ENCODE measurements at places on chromosomes 2 and 18.

GRCh38 chr2:69642709-69643601 lies 584 bp downstream of the AAK1 start:
- DNase-seq = peak; percentile 50

DNA sequence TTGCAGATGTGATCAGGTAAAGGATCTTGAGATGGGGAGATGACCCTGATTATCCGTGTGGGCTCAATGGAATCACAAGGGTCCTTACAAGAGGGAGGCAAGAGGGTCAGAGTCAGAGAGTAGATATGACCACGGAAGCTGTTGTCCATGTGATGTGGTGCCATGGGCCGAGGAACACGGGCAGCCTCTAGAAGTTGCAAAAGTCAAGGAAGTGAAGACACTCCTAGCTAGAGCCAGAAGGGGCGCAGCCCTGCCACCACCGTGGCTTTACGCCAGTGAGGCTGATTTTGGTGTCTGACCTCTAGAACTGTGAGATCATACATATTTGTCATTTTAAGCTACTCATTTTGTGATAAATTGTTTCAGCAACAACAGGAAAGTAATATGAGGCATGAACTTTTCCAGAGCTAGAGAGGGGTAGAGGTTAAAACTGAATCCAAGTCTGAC lies 114.4 kb downstream of the CAPN13 start:
- DNase-seq = peak; percentile 51

DNA sequence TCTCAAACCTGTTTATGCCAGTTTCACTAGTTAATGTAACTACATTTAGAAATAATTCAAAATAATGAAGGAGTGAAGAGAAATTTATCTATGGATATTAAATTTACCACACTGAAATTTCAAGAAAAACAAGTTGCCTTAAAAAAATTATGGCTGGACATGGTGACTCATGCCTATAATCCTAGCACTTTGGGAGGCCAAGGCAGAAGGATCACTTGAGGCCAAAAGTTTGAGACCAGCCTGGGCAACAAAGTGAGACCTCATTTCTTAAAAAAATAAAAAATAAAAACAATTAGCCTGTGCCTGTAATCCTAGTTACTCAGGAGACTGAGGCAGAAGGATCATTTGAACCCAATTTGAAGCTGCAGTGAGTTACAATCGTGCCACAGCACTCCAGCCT lies 29.9 kb downstream of the HDLBP start:
- DNase-seq = no peak

DNA sequence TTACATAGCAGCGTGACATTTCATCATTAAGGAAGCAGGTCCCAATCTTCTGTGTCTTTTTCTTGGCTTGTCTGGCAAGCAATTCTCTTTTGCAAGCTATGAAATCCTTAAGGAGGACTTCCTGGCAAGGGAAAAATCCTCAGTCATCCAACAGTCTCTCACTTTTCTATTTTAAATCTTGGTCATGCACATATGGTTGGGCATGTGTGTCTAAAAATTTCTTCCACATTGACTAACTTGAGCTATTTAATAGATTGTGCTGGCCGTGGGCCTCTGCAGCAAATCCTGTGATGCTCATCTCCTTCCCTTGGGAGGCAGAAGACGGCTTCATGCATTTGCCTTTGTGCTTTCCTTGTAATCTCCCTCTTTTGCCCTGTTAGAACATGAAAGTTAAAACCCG lies 634.3 kb upstream of the FANCL start:
- DNase-seq = peak; percentile 87

DNA sequence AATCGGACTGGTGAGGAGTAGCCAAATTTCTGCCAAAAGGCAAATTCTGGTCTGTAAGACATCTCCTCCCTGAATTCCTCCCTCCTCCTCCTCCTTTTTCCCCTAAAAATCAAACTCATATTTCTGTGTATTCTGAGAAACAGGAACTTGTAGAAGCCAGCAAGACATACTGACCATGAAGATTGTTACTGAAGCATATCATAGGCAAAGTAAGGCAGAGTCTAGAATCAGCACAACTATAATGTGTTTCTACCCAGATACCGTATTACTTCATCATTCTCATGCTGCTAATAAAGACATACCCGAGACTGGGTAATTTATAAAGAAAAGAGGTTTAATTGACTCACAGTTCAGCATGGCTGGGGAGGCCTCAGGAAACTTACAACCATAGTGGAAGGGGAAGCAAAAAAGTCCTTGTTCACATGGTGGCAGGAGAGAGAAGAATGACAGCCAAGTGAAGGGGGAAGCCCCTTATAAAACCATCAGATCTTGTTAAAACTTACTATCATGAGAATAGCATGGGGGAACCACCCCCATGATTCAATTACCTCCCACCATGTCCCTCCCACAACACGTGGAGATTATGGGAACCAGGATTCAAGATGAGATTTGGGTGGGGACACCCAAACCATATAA lies 24.9 kb upstream of the EPC2 start:
- no peak for DNase-seq

- DNase-seq = peak; percentile 19
These were observed 231.3 kb downstream of the HDAC4 start for GRCh38 chr2:239169311-239170048.

DNA sequence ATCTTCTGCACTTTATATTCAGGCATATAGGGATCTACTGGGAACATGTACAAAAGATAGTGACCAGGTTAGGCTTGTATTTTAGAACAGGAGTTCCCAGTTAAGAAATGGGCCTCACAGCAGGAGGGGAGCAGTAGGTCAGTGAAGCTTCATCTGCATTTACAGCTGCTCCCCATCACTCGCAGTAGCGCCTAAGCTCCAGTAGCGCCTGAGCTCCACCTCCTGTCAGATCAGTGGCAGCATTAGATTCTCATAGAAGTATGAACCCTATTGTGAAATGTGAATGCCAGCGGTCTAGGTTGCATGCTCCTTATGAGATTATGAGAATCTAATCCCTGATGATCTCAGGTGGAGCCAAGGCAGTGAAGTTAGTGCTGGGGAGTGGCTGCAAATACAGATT lies 224.4 kb upstream of the CYRIA start:
- peak; percentile 14 for DNase-seq

DNA sequence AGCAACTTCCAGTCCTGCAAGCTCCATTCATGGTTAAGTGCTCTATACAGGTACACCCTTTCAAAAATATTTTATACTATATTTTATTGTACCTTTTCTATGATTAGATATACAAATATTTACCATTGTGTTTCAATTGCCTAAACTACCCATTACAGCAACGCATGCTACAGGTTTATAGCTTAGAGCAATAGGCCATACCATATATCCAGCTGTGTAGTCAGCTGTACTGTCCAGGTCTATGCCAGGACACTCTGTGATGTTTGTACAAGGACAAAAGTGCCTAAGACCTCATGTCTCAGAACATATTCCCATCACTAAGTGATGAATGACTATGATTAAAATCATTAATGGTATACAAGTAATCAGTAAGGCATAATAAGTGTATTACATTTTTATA lies 368.7 kb downstream of the CMPK2 start:
- no peak for DNase-seq

- no peak for DNase-seq
These were observed 7.7 kb upstream of the TMEM247 start for GRCh38 chr2:46471697-46472096.

DNA sequence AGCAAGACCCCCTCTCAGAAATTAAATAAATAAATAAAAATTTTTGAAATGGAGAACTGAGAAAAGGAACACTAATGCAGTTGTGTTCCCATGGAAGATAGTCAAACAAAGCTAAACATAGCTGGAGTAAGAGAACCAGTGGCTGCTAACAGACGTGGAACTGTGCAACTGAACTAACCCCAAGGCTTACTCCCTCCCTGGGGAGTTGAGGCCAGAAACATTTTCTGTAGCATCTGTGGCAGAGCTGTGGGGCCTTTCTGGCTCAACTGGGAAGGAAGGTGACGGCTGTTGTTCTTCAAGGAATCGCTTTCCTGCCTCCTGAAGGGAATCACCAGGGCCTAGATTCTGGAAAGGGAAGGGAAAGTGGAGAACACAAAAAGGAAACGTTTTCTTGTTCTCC lies 53.9 kb upstream of the B3GNT2 start:
- no peak for DNase-seq

DNA sequence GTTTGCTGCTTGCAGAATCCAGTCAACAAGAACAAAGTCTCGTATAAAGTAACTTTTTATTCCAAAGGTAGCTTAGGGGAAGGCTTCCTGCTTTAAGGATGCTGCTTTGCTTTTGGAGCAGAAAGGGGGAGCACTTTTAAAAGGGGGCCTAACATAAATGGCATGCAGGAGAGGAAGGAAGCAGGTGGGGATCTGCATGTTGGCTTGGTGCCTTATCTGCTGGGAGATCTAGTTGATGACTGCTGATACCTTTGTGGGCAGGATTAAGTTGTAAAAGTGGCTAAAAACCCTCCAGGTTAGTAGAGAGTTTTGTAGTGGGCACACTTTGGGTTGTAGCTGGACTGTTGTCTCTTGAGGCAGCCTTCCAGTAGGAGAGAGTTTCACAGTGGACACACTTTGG lies 22.5 kb downstream of the UBR3 start:
- DNase-seq = no peak

DNA sequence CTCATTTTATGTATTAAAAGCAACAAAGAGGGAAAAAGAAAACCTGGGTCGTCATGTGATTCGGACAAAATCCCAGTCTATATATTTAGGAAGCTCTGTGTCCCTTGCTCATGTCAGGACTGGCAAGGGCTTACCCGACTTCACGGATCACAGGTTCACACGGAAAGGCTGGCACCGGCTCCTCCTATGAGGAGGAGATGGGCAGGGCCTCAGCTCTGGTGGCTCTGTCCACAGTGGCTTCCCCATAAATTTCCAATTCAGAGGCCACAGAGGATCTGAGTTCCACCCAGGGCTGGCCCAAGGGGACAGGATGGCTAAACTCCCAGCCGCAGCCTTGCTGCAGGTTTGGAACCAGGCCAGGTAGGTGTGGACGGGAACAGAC lies 186.8 kb downstream of the BCL2 start:
- DNase-seq = no peak

DNA sequence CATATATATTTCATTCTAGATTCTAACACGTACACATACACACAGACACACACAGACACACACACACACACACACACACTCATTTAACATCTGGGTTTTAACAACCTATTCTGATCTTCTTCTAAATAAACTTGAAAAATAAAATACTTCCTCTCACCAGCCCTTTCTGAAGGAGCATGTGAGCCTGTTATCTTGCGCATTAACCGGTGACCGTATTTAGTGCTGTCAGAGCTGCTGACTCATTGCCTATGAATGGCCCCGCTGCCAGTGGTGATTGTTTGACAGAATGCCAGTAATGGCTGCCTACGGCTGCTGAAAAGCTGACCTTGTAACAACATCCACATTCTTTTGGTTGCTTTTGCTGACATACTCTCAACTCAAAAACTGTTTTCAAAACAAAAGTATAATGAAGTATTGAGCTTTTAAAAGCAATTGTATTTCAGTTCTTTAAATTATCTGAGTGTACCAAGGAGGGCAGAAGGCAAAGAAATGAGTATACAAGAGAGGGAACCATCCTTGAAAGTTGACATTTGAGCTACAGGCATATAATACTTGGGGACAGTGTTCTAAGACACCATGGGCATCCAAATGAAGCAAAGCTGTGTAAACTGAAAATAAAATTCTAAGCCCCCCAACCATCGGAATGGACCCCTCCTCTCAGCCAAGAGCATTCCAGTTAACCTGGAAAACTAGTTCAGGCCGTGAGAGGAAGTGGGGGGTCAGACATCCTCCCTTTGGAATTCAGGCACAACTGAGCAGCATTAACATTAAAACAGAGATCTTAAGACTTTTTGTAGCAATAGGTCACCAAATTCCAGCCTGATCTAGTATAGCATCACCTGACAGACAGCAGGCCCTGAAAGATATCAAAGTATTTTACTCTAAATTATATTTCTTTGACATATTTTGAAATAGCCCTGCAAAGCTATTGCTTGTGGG lies 50.2 kb upstream of the DTNA start:
- peak; percentile 70 for DNase-seq

DNA sequence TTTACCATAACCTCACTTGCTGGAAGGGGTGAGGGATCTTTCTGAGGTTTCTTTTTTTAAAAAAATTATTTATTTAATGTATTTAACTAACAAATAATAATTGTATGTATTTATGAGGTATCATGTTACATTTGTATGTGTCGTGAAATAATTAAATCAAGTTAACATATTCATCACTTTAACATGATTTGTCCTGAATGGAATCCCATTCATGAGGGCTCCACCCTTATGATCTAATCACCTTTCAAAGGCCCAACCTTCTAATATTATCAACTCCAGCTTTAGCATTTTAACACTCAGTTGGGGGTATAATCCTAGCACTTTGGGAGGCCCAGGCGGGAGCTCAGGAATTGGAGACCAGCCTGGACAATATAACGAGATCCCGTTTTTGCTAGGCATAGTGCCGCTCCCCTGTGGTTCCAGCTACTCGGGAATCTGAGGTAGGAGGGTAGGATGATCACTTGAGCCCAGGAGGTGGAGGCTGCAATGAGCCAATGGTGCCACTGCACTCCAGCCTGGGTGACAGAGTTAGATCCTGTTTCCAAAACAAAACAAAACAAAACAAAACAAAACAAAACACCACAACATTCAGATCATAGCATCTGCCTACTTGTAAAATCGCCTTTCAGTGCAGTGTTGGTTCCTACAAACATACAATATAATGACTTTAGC lies 1.1 kb upstream of the TAF4B start:
- DNase-seq = no peak

DNA sequence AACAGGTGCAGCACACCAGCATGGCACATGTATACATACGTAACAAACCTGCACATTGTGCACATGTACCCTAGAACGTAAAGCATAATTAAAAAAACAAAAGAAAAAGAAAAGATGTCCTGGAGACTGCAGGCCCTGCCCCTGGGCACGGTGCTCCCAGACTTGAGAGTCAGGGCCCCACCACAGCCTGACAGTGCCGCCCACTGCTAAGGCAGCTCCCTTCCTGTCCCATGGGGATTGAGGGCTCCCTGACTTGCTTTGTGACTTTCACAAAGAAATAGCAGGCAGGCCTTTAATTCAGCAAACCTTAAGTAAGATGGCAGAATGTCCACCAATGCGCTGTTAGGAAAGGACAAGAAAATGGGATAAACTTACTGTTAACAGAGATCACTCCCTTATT lies 116.8 kb downstream of the NDUFA10 start:
- no peak for DNase-seq

DNA sequence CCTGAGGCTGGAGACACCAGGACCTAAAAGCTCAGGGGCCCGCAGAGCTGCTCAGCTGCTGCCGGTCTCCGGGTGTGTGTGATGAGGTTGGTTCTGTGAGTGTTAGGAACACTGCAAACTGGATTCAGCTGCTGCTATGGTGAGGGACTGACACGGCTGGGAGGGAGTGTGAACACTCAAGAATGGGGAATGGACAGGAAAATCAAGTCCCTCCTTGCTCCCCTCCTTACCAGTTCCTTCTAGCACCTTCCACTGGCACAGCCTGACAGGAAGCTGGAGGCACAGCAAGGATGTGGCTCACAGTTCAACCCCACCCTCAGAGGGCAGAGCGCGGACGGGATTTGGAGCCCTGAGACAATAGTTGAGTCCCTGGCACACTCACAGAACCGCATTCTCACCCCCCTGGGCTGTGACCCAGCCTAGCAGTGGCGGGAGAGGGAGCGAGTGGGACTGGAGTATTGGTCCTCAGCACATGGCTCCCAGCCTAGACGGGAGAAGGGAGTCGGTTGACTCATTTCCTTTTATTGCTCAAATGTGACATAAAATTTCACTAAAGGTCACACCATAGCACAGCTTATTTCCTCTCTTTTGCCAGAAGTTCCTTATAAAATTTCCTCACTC lies 42.5 kb downstream of the LRRC30 start:
- DNase-seq = no peak
